ENCODE measurements at places on chromosomes 7 and 10.

DNA sequence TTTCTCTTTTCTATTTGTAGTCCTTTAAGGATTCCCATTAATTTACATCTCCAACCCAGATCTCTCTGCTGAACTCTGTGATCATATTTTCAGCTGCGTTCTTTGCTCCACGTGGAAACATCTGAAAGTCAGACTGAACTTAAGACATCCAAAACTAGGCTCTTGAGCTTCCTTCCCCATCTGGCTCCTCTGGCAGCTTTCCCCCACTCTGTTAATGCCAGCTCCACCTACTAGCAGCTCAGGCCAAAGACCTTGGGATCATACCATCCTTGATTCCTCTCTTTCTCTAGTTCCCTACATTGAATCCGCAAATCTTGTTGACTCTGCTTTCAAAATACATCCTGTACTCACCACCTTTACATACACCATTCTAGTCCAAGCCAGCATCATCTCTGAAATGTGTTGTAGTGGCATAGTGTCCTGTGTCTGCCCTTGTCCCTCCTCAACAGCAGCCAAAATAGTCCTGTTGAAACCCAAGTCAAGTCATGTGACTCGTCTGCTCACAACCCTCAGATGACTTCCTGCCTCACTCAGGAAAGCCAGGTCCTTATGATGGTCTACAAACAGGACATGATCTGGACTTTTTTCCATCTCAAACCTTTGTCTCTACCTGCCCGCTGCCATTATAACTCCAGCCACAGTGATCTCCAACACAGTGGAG, 7.0 kb downstream of the REEP3 start:
- no peak for DNase-seq

DNA sequence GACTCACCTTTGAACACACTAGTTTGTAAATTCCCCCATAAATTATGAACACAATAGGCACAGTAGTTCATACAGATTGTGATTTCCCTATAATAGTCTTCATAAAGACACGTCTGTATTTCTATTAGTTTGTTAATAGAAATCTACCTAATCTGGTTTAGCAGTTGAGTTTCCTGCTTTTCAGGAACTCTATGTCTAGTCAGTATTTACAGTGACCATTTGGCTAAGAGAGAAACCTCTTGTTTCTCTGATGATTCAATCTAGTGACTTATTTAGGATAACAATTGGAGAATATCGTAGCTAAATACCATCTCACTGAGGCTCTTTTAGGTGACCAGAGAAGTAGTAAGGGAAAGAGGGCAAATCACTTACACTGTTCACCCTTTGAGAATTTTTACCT, 5.9 kb upstream of the HERPUD2 start:
- no peak for DNase-seq

- no peak for DNase-seq
These were observed 589 bp downstream of the ZNF488 start for GRCh38 chr10:47383261-47384147.

DNA sequence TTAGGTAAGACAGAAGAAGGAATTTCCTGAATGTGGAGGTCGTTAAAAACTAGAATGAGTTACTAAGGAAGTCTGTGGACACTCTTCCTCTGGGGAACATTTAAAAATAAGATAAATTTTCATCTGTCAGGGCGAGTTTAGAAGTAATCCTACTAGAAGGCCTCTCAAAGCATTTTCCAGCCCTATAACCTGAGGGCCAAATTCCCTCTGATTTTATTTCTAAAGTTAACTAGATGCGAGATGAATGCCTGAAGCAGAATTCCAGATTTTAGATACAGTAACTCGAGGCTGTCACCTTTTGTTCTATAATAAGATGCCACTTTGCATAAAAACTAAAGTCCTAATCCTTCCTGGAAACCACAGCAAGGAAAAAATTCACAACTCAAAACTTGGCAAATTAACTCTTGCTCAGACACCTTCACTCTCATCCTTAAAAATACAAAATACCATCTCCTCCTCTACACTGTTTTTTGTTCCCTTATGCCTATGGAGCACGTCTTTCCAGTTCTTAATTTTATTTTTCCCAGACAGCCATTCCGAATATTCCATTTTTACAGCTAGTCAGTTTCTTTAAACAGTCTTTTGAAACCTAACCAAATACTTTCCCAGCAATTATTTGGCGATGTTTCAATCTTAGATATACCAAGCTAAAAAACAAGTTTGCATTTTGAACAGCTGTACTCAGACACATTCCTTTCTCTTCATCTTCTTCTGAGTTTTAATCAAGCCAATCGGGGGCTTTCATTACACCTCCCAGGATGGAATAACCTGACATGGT, 420.7 kb upstream of the NFE2L3 start:
- DNase-seq, result no peak

- DNase-seq, result no peak
These were observed 3.6 kb downstream of the PSAP start for GRCh38 chr10:71847418-71847817.

DNA sequence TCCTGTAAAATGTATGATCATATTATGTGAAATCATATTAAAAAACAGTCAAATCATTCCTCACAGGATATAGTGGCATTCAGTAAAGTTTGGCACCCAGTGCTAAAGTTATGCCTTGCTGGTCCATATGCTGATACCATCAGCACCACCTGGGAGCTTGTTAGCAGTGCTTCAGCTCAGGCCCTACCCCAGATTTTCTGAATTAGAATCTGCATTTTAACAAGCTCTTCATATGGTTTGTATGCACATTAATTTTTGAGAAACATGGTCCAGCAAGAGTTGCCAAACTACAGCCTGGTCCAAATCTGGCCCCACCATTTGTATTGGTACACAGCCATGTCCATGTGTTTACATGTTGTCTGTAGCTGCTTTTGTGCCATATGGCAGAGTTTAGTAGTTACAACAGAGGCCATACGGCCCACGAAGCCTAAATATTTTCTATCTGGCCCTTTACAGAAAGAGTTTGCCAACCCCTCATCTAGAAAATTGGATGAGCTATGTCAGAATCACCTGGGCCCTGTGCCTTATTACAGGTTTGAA, 30.1 kb downstream of the RAB18 start:
- DNase-seq, result no peak

GRCh38 chr7:2908103-2908683, 64.1 kb upstream of the GNA12 start:
- DNase-seq, result no peak

- no peak for DNase-seq
These were observed 19.2 kb downstream of the HIF1AN start for GRCh38 chr10:100554902-100555301.

DNA sequence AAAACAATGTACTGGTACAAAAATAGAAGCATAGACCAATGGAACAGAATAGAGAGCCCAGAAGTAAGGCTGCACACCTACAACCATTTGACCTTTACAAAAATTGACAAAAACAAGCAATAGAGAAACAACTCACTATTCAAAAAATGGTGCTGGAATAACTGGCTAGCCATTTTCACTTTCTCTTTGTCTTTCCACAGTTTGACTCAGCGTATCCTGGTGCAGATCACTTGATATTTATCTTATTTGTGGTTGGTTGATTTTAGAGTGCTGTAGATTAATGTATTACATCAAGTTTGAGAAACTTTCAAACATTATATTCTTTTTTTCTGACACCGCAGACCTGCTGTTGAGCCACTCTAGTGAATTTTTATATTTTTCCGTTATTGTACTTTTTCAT, 381.4 kb downstream of the DGKB start:
- no peak for DNase-seq

DNA sequence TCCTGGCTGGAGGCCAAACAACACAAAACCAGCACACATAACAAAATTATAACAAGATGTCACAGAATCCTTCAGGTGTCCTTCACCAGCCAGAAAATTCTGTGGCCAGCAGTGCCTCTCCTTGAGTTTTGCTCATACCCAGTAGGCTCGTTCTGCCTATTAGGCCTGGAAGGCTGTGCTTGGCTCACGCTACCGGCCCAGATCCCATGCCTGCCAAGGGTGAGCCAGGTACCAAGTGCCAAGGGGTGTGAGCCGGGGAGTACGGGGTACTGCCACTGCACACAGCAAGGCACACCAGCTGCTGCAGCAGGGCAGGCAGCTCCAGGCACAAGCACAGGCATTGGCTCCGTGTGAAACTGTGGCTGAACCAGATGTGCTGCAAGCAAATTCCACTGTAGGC, 1562.0 kb downstream of the REEP3 start:
- DNase-seq, result no peak

DNA sequence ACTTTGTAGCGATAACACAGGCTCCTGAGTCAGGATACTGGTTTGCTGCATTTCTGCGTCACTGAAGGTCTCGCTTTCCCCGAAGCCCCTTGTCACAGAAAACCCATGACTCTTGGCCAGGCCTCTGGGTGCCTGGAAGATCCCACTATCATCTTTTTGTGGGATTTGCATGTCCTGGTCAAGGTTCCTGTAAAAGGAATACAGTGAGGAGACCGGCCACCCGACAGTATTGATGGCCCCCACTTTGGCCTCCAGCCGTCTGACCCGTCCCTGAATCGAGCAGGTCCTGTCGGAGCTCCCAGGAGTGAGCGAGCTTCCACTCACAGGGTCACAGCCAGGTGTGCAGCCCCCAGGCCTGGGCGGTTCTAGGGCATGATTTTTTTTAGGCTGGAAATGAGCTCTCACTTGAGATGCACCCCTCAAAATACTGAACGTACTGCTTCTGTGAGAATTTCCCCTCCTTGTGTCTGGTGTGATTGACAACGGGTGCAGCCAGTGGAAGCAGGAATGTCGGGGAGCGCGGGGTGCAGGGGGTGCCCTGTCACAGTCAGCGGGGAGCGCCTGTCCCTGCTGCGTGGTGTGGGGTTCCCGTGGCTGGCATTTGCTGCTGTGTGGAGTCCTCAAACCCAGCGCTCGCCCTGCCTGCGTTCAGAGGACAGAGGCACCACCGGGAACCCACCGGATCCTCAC, 75.8 kb downstream of the DNAJB6 start:
- no peak for DNase-seq

- DNase-seq, result no peak
These were observed 33.2 kb downstream of the WBP1L start for GRCh38 chr10:102776779-102777456.

Measured in stimulated activated CD8-positive, alpha-beta memory T cell treated with anti-CD3 and anti-CD28 coated beads, Interleukin-2, amount 100 ng/mL, for 48 hours (primary cell).